AG04450 (cell line): ENCODE measurements at places on chromosomes 12 and 14.

DNA sequence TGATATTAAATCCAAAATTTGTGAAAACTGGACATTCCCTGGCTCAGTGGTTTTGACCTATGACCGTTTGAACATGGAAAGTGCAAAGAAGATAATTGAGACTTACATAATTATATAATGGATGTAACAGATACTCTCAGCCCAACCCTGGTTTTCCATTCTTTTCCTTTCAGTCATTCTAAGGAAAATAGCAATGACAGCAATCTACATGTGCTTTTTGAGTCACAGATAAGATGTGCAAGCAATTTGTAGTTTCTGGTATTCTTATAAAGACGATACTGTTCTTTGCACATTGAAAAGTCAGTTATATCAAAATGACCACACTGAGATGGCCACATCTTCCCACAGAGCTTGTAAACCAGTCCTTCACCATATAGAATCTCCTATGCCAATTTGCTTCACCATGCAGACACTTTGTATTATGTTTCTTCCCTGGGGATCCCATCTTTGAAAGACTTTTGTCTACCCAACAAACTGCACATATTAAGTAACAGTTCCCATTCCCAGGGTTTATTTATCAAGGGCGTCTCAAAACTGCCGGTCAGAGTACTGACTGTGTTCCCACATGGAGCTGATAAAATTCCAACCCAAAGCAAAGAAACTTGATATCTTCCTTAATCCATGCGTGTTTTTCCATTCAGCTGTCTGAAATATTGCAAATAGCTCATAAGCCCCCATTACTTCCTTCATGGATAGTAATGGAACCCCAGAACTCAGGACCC is 34.8 kb downstream of the PLXNC1 start:
- no peak for DNase-seq

DNA sequence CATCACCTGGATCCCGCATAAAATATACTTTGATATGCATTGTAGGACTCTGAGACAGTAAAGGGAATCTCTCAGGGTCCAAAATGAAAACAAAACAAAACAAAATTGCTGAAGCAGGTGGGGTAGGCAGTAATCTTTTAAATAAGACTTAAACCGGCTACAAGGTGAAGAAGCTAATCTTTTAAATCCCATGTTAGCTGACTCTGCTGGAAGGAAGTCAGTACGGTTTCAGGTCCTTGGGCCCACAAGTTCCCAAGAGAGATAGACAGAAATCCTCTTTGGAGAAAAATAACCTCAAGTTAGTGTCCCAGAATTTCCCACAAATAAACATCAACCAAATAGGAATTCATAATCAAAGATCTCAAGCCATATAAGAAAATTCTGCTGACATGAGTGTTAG is 5.0 kb upstream of the EPS8 start:
- no peak for DNase-seq

- no peak for DNase-seq
Observed at GRCh38 chr12:123242116-123242904, 9.1 kb downstream of the MTRFR start.

GRCh38 chr14:100944052-100944451 is 40.5 kb upstream of the RTL1 start:
- DNase-seq: no peak

- no peak for DNase-seq
Observed at GRCh38 chr12:115898670-115899069, 378.8 kb downstream of the MED13L start.

- no peak for DNase-seq
Observed at GRCh38 chr12:101963697-101964096, 86.3 kb downstream of the DRAM1 start.

GRCh38 chr12:64090047-64090446 is 132.0 kb downstream of the KICS2 start:
- no peak for DNase-seq
